Liver (tissue), 10 donors: ENCODE measurements at places on chromosomes 4 and X.
A peak's percentile ranks its signal among the peaks of the same experiment; 100 is the strongest.

DNA sequence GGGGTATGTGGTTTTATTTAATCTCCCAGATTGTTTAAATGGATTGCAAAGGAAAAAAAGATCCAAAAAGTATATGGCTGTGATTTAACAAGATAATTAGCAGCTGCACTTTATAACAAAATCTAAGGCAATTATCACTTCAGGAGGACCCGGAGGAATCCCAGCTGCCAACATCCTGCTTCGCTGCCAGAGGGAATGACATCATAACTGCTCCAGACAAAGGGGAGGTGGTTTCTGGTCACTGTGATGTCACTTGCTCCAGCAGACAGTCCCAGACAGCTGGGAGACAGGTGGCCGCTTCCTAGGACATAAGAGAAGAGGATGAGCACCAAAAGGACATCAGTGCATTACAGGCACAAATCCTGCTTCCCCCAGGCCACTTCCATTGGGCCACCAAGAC lies 371.0 kb downstream of the BCOR start:
- DNase-seq, result no peak
- H3K4me3 ChIP-seq, result no peak overlapping the region
- H3K27me3 ChIP-seq, result no peaks in the 10 kb centered on the region
- H3K36me3 ChIP-seq, result no peaks in the 10 kb centered on the region
- no peaks in the 10 kb centered on the region for H3K4me1 ChIP-seq

- H3K36me3 ChIP-seq, result no peaks in the 10 kb centered on the region
- DNase-seq, result no peak
- no peak overlapping the region for H3K27ac ChIP-seq
- H3K4me1 ChIP-seq, result peaks cover under 1% of the 10 kb centered on the region
- no peaks in the 10 kb centered on the region for H3K27me3 ChIP-seq
Measured at GRCh38 chr4:140989944-140990343, 143.3 kb downstream of the RNF150 start.

DNA sequence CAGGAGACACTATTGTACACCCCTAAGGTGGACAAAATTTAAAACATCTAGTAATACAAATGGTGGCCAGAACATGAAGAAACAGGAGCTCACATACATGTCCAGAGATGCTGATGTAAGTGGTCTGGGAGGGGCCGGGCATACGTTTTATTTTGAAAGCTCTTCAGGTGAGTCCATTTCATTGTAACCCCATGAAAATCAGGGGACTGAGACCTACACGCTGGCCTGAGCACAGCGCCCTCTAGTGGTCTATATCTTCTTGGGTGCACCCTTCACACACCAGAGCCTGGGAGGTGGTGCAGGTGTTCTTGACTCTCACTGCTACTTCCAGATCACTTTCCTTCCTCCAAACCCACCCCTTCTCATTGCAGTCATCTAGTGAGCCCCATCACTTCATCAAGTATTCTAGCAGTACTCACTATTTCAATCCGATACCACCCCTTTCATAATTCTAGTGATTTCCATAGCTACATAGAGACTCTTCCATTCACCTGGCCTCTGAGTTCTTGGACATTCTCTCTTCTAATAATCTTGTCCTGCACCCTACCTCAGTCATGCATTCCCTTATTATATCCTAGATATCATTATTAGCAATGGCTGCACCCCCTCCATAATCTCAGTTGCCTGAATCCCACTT lies 4.3 kb upstream of the TLR6 start:
- H3K4me1 ChIP-seq, result no peaks in the 10 kb centered on the region
- H3K36me3 ChIP-seq, result no peaks in the 10 kb centered on the region
- no peak overlapping the region for H3K4me3 ChIP-seq

DNA sequence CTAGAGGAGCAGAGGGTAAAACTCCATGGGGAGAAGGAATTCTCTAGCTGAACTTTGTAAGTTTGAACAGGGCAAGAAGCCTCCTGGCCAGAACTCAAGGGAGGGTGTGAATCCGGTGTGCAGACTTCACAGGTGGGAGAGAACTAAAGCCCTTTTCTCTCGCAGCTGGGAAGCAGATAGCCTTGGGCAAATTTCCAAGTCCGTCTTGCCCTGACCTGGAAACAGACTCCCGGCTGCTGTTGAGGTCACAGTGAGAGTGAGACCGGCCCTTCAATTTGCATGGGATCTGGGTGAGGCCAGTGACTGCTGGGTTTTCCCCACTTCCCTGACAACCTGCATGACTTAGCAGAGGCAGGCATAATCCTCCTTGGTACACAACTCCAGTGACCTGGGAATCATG lies 94.5 kb upstream of the ZNF827 start:
- H3K27ac ChIP-seq, result no peak overlapping the region
- H3K36me3 ChIP-seq, result no peaks in the 10 kb centered on the region
- H3K4me1 ChIP-seq, result no peaks in the 10 kb centered on the region
- no peak overlapping the region for H3K4me3 ChIP-seq

- H3K27ac ChIP-seq, result no peak overlapping the region
- no peaks in the 10 kb centered on the region for H3K27me3 ChIP-seq
- H3K4me3 ChIP-seq, result no peak overlapping the region
- peaks cover 2% of the 10 kb centered on the region for H3K4me1 ChIP-seq
- H3K36me3 ChIP-seq, result no peaks in the 10 kb centered on the region
- DNase-seq, result no peak
Measured at GRCh38 chr4:153207027-153207426, 2.8 kb downstream of the TRIM2 start.

- H3K27me3 ChIP-seq, result no peaks in the 10 kb centered on the region
- H3K27ac ChIP-seq, result no peak overlapping the region
- H3K36me3 ChIP-seq, result no peaks in the 10 kb centered on the region
- H3K4me1 ChIP-seq, result no peaks in the 10 kb centered on the region
Measured at GRCh38 chr4:159062381-159062780, 40.5 kb upstream of the RAPGEF2 start.

DNA sequence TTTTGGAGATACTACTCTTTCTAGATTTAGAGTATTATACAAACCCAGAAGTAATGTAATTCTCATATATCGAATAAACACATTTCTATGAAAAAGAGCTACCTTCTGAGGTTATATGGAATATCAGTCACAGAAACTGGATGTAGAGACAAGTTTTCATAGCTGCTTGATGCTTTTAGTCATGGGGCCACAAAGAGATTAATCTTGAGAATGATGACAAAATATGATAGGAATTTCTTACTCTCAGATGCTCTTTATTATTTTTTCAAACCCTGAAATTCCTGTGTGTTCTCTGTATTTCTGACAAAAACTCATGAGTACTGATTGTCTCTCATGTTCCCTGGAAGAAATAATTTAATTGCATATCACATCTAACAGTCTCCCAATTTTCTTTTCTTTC lies 662.5 kb downstream of the RAPGEF2 start:
- H3K4me1 ChIP-seq, result no peaks in the 10 kb centered on the region
- no peaks in the 10 kb centered on the region for H3K36me3 ChIP-seq
- DNase-seq, result no peak

GRCh38 chrX:28584025-28584424 lies 3.2 kb upstream of the IL1RAPL1 start:
- no peaks in the 10 kb centered on the region for H3K4me1 ChIP-seq
- no peaks in the 10 kb centered on the region for H3K36me3 ChIP-seq
- no peak overlapping the region for H3K4me3 ChIP-seq
- no peaks in the 10 kb centered on the region for H3K27me3 ChIP-seq

DNA sequence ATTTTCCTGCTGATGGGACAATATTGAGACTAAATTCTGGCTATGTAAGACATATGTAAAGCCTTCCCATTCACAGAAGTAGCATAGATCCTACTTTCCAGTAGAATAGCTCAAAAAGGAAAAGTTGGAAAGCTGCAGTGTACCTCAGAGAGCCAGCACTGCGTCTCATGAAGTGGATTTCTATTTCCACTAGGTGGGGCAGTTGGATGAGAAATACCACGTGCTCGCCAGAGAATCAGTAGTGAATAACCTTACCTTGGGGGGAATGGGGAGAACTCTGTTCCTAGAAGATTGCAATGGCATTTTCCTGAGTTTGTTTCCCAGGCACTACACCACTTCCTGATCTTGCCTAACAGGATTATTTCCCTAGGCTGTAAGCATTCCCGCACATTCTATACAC lies 907.1 kb downstream of the FSTL5 start:
- no peaks in the 10 kb centered on the region for H3K36me3 ChIP-seq
- no peak overlapping the region for H3K4me3 ChIP-seq
- no peak overlapping the region for H3K27ac ChIP-seq
- DNase-seq, result no peak

- no peaks in the 10 kb centered on the region for H3K36me3 ChIP-seq
- H3K4me1 ChIP-seq, result no peaks in the 10 kb centered on the region
- H3K27me3 ChIP-seq, result no peaks in the 10 kb centered on the region
- no peak overlapping the region for H3K4me3 ChIP-seq
- no peak overlapping the region for H3K27ac ChIP-seq
Measured at GRCh38 chr4:73189274-73189810, 69.3 kb downstream of the ANKRD17 start.

GRCh38 chr4:20870436-20870835 lies 170.2 kb downstream of the PACRGL start:
- no peak overlapping the region for H3K4me3 ChIP-seq
- no peaks in the 10 kb centered on the region for H3K36me3 ChIP-seq
- DNase-seq, result no peak
- no peak overlapping the region for H3K27ac ChIP-seq
- no peaks in the 10 kb centered on the region for H3K4me1 ChIP-seq

- H3K4me1 ChIP-seq, result no peaks in the 10 kb centered on the region
- DNase-seq, result no peak
- peak overlapping the region; percentile 31 for H3K4me3 ChIP-seq
- no peaks in the 10 kb centered on the region for H3K27me3 ChIP-seq
Measured at GRCh38 chrX:86148594-86148993, 343 bp downstream of the DACH2 start.

- H3K27me3 ChIP-seq, result no peaks in the 10 kb centered on the region
- H3K36me3 ChIP-seq, result no peaks in the 10 kb centered on the region
- H3K4me1 ChIP-seq, result no peaks in the 10 kb centered on the region
- H3K4me3 ChIP-seq, result peak overlapping the region; percentile 31
Measured at GRCh38 chrX:18674417-18674787, 2.5 kb upstream of the RS1 start.

- no peaks in the 10 kb centered on the region for H3K36me3 ChIP-seq
- no peak overlapping the region for H3K27ac ChIP-seq
- no peaks in the 10 kb centered on the region for H3K27me3 ChIP-seq
Measured at GRCh38 chr4:139973616-139974015, 180.4 kb downstream of the MAML3 start.

- DNase-seq, result no peak
- H3K4me1 ChIP-seq, result no peaks in the 10 kb centered on the region
- H3K27ac ChIP-seq, result no peak overlapping the region
- H3K36me3 ChIP-seq, result no peaks in the 10 kb centered on the region
- H3K27me3 ChIP-seq, result no peaks in the 10 kb centered on the region
- no peak overlapping the region for H3K4me3 ChIP-seq
Measured at GRCh38 chrX:118171356-118171755, 54.7 kb upstream of the KLHL13 start.

- no peak for DNase-seq
- no peaks in the 10 kb centered on the region for H3K36me3 ChIP-seq
Measured at GRCh38 chr4:103201253-103201652, 3.1 kb upstream of the CENPE start.

DNA sequence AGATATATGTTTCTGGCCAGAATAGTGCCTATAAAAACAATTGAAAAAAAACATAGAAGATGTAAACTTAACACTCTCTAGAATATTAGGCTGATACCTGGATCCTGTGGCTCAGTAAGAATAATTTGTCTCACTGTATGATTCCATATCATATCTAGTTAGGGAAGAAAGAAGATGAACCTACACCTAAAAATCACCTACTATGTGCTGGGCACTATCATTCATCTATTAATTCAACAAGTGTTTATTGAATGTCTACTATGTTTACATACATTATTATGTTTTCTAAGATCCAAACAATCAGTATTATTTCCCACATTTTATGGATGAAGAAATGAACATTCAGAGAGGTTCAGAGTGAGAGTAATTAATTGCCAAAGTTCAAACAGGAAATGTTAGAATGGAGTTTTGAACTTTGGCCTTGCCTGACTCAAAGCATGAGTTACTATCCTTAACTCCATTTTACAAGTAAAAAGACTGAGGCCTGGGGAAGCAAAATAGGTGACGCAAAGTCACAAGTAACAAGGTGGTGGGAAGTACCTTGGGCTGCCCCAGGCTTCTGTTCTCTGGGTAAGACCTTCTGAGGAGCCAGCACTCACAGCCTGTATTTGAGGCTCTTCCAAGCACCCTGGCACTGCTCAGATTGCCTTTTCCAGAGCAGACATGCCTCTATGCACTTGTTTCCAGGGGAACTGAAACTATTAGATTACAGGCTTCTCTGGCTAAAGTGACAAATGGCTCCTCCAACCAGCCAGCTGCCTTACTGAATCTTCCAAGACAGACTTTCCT lies 111.1 kb upstream of the ACSL4 start:
- H3K27ac ChIP-seq, result no peak overlapping the region
- H3K36me3 ChIP-seq, result no peaks in the 10 kb centered on the region
- H3K27me3 ChIP-seq, result peaks cover 6% of the 10 kb centered on the region
- H3K4me3 ChIP-seq, result no peak overlapping the region

DNA sequence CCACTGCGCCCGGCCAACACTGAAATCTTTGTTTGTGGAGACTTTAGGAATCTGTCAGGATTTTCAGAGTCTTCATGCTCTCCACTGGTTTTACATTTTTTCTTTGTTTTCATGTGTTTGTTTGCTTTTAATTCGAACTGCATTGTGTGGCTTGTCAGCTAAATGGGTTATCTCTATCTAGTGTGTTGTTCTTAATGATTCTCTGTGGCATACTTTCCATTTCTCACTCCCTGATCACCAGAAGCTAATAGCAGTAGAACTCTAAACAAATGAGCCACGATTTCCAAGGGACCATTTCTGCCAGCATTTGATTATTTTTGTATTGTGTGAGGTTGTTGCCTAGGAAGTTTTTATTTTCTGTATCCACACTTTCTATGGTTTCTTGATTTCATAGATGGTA lies 352.4 kb downstream of the CAMK2D start:
- H3K4me3 ChIP-seq, result no peak overlapping the region
- H3K27me3 ChIP-seq, result no peaks in the 10 kb centered on the region
- peaks cover 39% of the 10 kb centered on the region for H3K4me1 ChIP-seq
- H3K36me3 ChIP-seq, result no peaks in the 10 kb centered on the region
- DNase-seq, result no peak

GRCh38 chr4:147964266-147964880 lies 232.5 kb downstream of the ARHGAP10 start:
- H3K27me3 ChIP-seq, result no peaks in the 10 kb centered on the region
- H3K36me3 ChIP-seq, result no peaks in the 10 kb centered on the region
- no peak overlapping the region for H3K4me3 ChIP-seq
- DNase-seq, result no peak
- no peak overlapping the region for H3K27ac ChIP-seq
